ENCODE measurements at places on chromosomes 5 and 9.
A peak's percentile ranks its signal among the peaks of the same experiment; 100 is the strongest.

GRCh38 chr9:1129382-1129781, 79.2 kb downstream of the DMRT2 start:
- DNase-seq = no peak

GRCh38 chr5:132049559-132049958, 10.9 kb upstream of the IL3 start:
- DNase-seq = no peak

DNA sequence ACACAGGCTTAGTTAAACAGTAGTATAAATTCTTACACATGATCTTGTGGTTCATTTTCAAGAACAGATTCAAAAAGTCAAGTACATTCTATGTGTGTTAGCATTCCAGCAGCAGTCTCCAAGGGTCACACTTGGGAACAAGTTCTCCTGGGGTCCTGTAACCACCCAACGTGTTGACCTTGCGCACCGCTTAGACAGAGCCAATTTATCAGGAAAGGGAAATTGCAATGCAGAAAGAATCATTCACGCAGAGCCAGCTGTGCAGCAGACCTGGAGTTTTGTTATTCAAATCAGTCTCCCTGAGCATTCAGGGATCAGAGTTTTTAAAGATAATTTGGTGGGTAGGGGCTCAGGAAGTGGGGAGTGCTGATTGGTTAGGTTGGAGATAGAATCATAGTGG, 8.5 kb upstream of the RXFP3 start:
- no peak for DNase-seq

DNA sequence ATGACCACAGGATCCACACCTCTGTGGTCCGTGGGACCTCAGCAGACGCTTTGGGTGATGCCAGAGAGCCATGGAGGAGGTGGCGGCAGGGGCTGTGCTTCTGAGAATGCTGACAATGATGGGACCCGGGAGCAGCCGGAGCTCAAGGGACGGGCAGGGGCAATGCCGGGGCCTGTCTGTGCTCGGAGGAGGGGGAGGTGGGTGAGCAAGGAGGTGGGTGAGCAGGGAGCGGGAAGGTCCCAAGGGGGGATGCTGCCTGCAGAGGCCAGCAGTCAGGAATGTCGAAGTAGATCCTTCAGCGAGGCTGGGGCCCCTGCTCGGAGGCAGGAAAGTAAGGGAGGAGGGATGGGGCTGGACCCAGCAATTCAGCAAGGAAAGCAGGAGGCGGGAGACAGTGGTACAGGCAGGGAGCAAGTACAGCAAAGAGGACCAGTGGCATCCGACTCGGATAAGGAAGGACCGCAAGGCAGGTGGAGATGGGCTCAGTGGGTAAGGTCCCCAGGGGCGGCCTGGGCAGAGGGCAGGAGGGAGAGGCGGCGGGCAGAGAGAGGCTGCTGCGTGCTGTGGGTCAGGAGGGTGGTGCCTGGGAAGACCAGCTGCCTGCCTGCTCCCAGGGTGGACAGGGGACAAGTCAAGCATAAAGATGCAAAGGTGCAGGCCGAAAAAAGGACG, 49.0 kb downstream of the ADAMTS2 start:
- no peak for DNase-seq

DNA sequence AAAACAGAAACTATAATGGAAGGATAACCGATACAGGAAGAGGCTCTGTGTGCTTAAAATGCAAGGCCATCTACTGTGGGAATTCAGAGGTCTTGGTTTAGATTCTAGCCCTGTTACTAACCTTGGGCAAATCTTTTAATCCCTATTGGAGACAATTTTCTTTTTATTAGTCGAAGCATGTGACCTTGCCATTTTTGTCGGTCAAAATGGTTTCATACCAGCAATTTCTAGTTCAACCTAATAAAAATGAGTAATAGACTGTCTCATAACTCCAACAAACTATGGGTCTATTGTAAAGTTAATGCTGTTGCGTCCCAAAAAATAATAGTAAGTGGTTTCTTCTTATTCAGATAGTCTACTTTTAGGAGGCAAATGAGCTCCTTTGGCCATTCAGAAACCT, 38.4 kb downstream of the PRR16 start:
- no peak for DNase-seq

- no peak for DNase-seq
These were observed 599.0 kb downstream of the TLR4 start for GRCh38 chr9:118303216-118303615.

DNA sequence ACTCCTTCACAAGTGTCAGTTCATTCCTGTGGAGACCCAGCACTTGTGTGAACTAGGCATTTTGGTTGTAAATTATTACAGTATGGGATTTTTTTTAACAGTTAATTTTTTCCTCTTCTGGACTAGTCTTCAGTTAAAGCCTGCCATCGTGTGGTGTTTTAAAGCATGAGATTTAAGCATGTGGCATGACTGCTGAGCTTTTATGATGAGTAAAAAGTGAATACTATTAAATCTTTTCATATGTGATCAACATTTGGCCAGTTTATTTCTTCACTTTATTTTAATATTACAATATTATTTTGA, 25.0 kb downstream of the LMNB1 start:
- DNase-seq = no peak

GRCh38 chr5:34410411-34411139, 245.6 kb upstream of the RAI14 start:
- DNase-seq = no peak

GRCh38 chr5:107616213-107616612, 54.5 kb downstream of the EFNA5 start:
- no peak for DNase-seq

DNA sequence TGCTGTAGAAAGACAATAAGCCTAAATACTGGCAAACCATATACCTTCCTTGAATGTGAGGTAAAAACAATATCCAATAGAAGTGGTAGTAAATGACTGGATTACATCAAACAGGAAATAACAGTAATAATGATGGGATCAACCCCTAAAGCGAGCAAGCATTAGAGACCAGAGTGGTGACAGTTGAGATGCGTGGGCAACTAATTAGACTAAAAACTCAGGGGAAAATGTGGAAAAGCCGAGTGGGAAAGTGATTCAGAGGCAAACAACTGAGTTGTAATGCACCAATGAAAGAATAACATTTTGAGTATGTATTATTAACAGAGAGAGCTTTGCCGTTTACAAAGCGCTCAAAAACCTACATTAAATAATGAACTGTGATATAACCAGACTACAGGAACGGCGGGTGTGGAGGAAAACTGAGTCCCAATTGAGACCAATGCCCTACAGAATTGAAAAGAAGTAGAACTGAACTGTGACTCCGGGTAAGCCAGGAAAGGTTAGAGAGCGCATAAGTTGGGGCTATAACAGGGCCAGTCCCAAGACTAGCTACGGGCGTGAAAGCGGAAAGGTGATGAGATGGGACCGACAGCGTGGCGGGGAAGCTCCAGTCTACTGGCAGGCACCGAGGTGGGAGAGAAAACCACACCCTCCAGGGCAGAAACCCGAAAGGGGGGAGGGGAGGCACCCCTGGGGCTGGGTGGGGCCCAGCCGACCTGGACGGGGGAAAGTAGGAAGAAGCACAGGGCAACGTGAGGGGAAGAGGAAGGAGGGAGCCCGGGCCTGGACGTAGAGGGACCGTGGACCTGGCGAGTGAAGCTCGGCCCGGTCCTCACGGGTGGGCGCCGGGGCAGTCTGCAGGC, 592 bp downstream of the UBAP2 start:
- DNase-seq = peak; percentile 43

- no peak for DNase-seq
These were observed 142.7 kb downstream of the FBXL17 start for GRCh38 chr5:108238936-108239887.

DNA sequence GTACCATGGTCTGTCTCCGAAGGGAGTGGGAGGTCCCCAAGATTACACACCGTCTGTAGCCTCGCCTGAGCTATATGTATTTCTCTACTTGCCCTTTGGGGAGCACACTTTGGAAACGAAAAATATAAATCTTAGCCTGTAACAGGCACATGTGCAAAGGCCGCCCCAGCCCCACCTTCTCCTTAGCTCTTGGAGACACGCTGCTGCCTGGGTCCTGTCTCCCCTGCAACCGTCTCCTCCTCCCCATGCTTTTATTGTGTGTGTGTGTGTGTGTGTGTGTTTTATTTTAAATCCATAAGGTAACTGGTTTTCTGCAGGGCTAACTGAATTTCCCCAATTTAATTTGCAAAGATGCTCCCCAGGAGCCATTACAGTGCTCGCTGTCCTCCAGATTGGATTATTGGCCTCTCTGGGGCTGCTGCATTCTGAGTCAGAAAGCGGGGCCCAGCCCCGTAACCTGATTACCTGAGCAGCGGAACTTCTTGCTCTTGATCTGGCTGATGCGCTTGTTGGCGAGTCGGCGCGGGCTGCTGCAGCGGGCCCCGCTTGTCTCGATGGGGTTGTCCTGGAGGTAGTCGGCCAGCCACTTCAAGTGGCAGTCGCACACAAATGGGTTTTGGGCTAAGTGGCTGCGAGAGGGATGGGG, 193.3 kb upstream of the PANK3 start:
- no peak for DNase-seq

- no peak for DNase-seq
These were observed 54.2 kb downstream of the ELAVL2 start for GRCh38 chr9:23771746-23772384.

All from stimulated activated CD8-positive, alpha-beta memory T cell treated with anti-CD3 and anti-CD28 coated beads, Interleukin-12 subunit alpha, Interleukin-12 subunit beta, amount 100 ng/mL, for 4 hours (primary cell).